ENCODE measurements at places on chromosomes 5 and 9.

DNA sequence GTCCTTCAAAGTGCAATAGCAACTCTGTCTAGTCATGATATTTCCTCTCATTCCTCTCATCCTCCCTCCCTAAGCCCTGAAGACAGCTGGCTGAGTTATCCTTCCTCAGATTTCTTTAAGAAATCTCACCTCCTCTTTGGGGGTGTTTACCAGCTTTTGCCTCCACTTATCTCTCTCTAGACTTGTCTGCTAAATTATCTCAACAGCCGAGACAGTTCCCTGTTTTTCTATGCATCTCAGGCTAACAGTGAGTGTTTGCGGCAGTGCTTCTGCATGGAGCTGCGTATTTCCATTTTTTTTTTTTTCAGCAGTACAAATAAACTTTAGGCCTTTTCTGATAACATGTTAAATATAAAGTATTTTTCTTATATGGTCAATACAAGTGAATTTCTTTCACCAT lies 20.9 kb downstream of the KCTD16 start:
- no peak for DNase-seq

GRCh38 chr9:98962181-98962560 lies 18.5 kb downstream of the COL15A1 start:
- peak; percentile 87 for DNase-seq

DNA sequence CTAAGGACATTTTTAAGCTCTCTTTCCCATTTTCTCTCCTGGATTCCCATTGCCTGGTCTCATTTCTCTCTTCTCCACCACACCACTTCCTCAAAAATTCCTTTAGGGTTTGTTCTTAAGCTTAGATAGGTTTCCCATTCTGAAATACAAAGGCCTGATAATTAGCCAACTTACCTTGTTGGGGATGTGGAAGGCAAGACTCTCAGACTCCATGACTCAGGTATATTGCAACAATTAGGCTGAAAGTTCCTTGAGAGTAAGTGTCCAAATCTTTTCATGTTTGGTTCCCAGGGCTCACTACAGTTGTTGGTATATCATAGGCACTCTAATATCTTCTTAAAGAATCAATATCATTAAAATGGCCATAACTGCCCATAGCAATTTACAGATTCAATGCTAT lies 43.6 kb downstream of the FXN start:
- DNase-seq = no peak

GRCh38 chr9:17332115-17332514 lies 197.3 kb downstream of the CNTLN start:
- DNase-seq = no peak

DNA sequence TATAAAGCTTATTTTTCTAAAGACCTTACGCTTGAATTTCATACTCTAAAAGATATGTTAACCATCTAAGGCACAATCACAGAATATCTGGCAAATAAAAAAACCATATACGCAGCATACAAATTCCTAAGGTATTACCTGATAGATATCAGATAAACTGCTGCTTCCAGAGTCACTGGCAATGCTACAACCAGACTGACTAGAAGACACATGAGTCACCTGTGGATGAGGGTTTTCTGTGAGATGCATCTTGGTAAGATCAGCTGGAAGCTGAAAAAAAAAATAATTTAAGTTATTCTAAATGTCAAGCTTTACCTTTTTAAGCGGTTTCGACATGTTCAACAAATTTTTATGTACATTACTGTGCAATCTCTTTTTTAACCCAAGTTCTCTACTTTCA lies 113.8 kb downstream of the RAPGEF6 start:
- peak; percentile 78 for DNase-seq

- no peak for DNase-seq
These were observed 63.1 kb downstream of the PPARGC1B start for GRCh38 chr5:149793256-149793550.

- peak; percentile 65 for DNase-seq
These were observed 23.1 kb upstream of the CFAP157 start for GRCh38 chr9:127683723-127684122.

DNA sequence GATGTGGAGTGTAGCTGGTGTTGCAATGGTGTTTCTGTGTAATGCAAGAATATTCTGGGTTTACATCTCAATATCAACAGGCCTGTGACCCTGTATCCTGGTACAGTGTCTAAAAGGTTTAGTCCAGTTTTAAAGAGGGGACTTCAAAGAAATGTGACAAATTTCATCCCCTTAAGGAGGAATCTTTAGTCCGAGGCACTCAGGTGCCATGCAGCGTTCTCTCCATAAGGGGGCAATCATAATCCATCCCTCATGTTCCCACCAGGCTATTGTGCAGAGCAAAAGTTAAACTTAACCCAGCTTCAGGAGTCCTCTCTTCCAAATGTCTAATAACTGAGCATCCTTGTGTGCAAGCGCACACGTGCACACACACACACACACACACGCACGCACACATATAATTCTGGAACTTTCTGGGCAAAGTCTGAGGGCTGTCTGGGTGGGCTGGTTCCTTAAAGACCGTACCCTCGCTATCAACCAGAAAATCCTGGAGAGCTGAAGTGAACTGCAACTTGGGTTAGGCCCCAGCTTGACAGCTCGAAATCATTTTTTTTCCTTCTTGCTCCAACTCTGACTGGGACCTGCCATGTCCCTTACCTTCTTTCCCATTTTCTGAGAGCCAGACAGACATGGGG lies 46.0 kb downstream of the CRB2 start:
- peak; percentile 46 for DNase-seq

Measured in fibroblast of upper back skin (primary cell).